ENCODE measurements at places on chromosomes 7 and 10. TPM values are rescaled to one million over a fixed set of nuclear protein-coding genes. Genes with fewer than 3 reads are reported as not detected.

PRF1 gene
- total RNA-seq, result 1.0 TPM

LHFPL3 gene
- not detected for total RNA-seq

AKR1D1 gene
- not detected for total RNA-seq

KLF14 gene
- 0.27 TPM for total RNA-seq

ARID5B gene
- total RNA-seq, result 237 TPM

GRCh38 chr10:114553436-114553835 is 104.6 kb downstream of the ABLIM1 start:
- no peak for DNase-seq

GRCh38 chr7:118352867-118353453 is 128.5 kb downstream of the ANKRD7 start:
- DNase-seq, result no peak

DNA sequence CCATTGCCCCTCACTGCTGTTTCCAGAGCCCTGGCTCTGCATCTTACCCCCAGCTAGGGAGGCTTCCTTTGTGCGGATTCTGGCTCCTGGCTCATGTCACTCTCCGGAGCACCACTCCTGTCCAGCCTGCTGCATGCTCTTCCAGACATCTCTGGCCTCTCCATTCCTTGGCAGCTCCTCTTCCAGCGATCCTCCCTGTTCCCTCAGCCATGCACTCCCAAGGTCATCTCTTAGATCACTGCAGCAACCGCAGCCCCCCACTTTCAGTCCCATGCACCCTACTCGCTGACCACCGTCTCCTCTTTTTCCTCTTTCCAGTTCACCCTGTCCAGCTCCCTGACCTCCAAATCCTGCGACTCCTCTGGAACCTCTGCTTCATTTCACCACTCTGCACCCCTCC is 6.9 kb upstream of the SMARCD3 start:
- DNase-seq, result no peak

DNA sequence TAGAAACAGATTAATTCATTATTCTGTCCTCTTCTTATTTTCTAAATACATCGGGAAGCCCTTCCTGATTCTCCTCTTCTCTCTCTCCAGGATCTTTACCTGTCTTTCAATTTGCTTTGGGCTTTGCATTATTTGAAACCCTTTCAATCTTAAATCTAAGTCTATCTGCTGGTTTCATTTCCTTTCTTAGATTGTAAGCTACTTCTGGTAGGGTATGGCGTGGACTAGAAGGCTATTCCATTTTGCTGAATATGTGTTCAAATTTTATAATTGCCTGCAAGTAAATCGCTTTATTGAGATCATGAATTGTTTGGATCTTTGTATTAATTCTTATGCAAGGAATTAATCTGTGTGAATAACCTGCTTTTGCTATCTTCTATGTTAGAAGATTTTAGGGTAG is 11.1 kb downstream of the STAM start:
- no peak for DNase-seq

DNA sequence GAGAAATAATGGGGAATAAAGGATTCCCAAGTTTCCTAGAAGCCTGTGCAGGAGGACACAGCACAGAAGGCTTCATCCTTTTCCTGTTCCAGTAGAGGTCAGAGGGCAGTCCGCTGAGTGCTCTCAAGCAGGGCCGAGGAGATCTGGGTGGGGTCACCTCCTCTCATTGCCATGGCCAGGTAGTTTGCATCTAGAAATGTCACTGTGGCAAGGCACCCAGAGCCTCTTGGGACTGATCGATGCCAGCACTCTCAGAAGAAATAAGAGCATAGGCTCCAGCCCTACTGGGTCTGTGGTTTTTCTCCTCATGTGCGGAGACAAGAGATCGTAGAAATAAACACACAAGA is 7.9 kb downstream of the NUB1 start:
- no peak for DNase-seq

DNA sequence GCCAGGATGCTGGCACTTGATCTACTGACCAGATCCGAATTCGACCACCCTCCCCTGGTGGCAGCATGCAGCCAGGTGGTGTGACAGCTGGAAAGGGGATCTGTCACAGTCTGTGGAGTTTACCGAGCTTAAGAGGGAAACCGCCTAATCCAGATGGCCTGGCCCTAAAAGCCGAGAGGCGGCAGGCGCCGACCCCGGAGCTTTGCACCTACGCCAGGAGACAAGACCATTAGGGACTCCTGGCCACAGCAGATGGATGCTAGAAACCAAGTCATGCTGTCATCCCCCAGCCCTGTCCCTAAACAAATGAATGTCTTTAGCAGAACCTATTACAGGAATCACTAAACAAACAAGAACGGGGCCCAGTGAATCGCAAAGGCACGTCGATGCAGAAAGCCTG is 27.7 kb downstream of the RCC1L start:
- no peak for DNase-seq

GRCh38 chr10:111113238-111113960 is 36.6 kb downstream of the ADRA2A start:
- DNase-seq, result no peak

DNA sequence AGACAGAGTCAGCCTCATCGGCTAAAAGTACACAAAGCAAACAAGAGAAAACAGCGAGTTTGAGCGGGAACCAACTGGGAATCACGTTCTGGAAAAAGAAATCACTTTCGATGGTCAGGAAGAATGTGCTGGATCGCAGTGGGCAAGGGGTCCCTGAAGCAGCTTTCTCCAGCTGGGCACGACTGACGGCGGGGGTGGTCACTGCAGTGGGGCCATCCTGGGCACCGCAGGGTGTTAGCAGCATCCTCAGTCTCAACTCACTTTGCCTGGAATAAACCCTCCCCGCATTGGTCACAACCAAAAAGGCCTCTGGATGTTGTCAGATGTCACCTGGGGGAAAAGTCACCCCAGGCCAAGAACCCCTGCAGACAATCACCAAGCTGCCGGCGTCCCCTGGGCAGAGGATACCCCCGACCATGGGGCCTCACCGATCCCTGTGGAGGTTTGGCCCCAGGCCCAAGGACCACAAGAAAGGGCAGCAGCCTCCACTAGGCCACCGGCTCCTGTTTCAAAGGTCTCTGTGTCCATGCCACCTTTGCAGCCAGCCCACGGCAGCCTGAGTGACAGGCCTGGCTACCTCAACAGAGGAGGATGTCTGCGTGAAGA is 42.9 kb downstream of the EBF3 start:
- DNase-seq, result no peak

DNA sequence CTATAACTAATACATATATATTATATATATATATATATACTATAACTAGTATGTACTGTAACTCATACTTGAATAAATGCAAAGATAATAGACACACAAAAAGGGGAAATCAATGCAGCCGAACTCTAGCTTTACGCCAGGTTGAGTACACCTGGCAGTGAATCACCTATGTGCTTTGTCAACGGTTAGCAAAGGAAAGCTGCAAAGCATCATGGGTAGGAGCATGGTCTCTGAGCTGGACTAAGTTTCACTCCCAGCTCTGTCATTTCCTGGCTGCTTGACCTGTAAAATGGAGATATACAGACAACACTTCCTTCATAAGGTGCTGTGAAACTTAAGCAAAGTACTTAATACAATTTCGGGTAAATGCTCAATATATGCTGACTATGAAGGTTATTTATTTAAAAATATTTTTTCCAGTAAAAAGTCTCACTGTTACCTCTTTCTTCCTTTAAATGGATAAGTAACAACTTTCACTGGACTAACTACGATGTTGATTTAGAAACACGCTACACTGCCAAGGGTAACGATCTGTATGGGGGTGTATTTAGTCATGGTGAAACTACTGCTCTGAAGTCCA is 61.7 kb upstream of the ITGA8 start:
- DNase-seq, result no peak

GRCh38 chr10:48330269-48330668 is 23.8 kb downstream of the MAPK8 start:
- DNase-seq, result no peak

GRCh38 chr7:27409776-27410175 is 167.2 kb downstream of the EVX1 start:
- DNase-seq, result no peak

DNA sequence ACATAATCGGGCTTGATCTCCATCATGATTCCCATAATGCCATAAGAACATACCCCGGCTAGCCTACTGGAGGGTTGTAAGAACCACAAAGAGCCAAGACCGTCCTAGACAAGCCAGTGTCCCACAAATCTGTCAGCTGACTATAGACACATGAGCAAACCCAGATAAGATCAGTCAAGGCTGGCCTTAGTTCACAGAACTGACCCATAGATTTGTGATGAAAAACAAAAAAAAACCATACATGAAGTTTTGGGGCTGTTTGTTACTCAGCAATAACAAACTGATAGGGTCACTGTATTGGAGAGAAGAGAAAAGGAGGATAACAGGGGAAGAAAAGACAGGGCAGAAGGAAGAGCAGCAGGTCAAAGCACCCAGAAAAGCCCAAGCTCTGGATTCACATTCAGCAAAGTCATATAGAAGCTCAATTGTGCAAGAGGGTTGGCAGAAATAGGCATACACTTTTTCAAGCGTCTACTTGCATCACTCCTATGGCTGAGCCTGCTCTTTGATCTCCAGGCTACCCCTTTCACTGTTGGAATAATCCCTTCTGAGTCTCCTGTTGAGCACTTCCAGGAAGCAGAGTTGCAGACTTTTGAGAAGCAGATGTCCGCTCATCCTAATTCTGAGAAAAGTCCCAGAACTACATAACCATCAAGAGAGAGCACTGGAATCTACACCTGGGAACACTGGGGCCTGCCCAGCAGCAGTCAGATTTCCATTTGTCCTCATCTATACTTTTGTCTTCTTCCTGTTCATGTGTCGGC is 122.0 kb upstream of the HABP2 start:
- no peak for DNase-seq

- no peak for DNase-seq
Observed at GRCh38 chr10:129944456-129944855, 19.6 kb downstream of the EBF3 start.

DNA sequence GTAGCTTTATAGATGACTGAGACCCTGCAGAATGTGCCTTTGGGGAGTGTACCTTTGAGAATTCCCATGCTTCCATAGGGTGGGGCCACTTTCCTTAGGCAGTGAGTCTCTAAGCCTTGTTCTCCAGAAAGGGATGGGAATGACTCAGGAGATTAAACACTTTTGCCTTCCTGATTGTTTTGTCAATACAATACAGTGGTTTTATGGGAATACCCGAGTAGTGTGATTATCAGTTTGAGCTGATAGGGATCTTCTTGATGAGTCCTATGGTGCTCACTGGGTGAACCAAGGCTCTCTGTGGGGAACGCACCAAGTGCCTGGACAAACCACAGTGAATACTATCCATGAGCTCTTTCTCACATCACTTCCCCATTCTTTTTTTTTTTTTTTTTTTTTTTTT is 6.3 kb downstream of the MYOF start:
- DNase-seq, result no peak

DNA sequence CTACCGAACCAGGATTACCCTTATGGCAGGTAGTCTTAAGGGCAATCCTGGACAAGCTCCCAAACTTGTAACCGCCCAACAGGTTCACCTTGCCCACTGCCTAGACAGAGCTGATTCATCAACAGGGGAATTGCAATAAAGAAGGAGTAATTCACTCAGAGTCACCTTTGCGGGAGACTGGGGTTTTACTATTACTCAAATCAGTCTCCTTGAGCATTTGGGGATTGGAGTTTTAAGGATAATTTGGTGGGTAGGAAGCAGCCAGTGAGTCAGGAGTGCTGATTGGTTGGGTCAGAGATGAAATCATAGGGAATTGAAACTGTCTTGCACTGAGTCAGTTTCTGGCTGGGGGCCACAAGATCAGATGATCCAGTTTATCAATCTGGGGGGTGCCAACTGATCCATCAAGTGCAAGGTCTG is 25.3 kb downstream of the HK1 start:
- DNase-seq, result no peak

- no peak for DNase-seq
Observed at GRCh38 chr7:46864716-46865115, 717.2 kb downstream of the TNS3 start.

- no peak for DNase-seq
Observed at GRCh38 chr10:95196046-95196445, 2.0 kb downstream of the ACSM6 start.

GRCh38 chr10:53314876-53315275 is 542.3 kb upstream of the MBL2 start:
- DNase-seq, result no peak

- no peak for DNase-seq
Observed at GRCh38 chr10:114432566-114433093, 28.3 kb upstream of the AFAP1L2 start.

- DNase-seq, result no peak
Observed at GRCh38 chr7:26153241-26153822, 1.3 kb downstream of the NFE2L3 start.
